ENCODE measurements at places on chromosomes 5 and 9.

DNA sequence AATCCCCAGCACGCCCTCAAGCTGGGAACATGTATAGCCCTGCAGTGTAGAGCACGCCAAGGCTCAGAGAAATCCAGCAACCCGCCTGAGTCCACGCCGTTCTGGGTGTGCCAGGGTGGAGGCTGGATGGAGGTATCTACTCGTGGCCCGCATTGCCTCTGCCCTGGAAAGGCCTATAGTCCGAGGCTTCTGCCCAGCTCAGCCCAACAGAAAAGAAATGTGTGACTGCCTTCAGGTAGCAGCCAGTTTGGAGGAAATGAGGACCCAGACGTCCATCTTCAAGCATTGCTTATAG lies 18.2 kb downstream of the S1PR3 start:
- no peak for DNase-seq

DNA sequence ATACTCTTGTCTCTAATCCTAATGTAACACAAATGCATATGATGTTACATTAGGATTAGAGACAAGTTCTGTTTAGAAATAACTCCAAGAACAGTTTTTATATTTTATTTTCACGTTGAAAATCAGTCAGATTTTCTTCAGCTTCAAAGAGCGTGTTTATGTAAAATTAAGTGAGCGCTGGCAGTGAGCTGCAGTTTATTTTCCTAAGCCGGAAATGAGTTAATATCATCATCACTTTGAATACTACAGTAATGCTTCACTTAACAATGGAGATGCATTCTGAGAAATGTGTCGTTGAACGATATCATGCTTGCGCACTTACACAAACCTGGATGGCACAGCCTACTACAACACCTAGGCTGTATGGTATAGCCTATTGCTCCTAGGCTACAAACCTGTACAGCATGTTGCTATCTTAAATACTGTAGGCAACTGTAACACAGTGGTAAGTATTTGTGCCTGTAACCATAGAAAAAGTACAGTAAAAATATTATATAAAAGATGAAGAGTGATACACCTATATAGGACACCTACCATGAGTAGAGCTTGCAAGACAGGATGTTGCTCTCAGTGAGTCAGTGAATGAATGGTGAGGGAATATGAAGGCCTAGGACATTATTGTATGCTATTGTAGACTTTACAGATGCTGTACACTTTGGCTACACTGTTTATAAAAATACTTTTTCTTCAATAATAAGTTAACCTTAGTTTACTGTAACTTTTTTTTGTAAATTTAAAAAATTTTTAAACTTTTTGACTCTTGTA lies 65.9 kb upstream of the C5orf46 start:
- no peak for DNase-seq

DNA sequence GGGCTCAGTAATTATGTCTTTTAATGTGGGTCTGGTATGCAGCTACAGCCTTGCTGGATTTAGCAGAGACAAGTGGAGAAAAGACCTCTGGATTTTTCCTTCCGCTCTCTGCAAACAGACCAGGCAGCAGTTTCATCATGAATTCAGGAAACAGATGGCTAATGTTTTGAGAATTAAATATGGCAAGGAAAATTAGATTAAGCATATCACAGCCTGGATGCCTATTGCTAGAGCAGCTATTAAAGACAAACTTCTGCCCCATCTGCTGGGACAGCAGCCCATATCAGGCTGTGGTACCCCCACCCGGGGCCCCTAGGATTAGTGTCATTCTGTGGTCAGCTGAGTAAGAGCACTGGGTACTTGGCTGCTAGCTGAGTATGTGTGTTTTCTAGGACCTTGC lies 6.2 kb downstream of the SKP2 start:
- no peak for DNase-seq

DNA sequence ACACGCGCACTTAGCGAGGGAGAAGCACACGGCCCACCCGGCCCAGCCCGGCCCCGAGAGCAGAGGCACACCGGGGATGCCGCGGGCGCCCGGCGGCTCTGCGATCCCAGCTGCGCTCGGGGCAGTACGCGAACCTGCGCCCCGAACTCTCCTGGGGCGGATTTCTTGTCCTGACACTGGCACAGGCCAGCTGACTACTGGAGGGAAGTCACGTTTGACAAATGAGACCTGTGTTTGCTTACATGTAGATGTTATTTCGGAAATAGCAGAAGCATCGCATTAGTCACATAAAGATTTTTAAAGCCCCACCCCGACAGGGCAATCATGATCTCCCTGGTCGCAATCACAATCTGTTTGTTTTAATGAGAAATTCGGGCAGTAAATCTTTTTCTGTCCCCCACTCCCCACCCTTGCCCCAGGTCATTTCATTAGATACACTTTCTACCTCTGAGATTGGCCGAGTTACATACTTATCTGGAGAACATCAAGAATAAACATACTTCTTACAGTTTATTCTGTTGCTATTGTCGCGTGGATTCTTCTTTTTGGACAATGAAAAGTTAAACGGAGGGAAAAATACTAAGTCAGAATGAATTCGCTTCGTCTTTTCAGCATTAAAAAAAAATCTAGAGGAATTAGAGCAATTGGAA lies 518.9 kb downstream of the CTNND2 start:
- no peak for DNase-seq

GRCh38 chr5:17087035-17087434 lies 130.4 kb upstream of the BASP1 start:
- DNase-seq = no peak

GRCh38 chr5:54021431-54022164 lies 288.8 kb downstream of the ARL15 start:
- DNase-seq = no peak

- DNase-seq = no peak
Measured at GRCh38 chr5:61575103-61575502, 243.0 kb downstream of the ZSWIM6 start.

GRCh38 chr5:4212981-4213819 lies 617.6 kb downstream of the IRX1 start:
- peak; percentile 22 for DNase-seq

DNA sequence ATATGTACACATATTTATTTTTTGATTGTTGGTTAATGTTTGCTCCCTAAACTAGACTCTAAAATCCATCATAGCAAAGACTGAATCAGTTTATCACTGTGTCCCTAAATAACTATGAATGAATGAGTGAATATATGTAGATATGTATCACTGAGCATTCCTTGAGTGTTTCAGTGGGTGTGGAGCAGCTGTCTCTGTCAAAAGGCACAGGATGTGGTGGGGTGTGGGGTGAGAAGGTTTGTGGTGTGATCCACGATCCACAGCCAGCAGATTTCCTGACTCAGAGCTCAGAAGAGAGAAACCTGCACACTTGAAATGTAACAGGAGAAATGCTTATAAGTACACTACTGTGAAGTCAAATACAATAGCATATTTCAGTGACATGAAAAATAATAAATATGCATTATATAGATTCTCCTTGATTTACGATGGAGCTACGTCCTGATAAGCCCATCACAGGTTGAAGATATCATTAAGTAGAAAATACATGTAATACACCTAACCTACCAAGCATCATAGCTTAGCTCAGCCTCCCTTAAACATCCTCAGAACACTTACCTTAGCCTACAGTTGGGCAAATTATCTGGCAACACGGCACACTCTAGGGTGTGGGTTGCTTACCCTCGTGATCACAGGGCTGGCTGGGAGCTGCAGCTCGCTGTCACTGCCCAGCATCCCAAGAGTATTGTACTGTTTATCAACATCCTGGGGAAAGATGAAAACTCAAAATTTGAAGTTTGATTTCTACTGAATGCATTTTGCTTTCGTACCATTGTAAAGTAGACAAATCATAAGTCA lies 287.0 kb downstream of the GAS1 start:
- DNase-seq = no peak

- peak; percentile 79 for DNase-seq
Measured at GRCh38 chr9:88757406-88758010, 222.5 kb downstream of the NXNL2 start.

DNA sequence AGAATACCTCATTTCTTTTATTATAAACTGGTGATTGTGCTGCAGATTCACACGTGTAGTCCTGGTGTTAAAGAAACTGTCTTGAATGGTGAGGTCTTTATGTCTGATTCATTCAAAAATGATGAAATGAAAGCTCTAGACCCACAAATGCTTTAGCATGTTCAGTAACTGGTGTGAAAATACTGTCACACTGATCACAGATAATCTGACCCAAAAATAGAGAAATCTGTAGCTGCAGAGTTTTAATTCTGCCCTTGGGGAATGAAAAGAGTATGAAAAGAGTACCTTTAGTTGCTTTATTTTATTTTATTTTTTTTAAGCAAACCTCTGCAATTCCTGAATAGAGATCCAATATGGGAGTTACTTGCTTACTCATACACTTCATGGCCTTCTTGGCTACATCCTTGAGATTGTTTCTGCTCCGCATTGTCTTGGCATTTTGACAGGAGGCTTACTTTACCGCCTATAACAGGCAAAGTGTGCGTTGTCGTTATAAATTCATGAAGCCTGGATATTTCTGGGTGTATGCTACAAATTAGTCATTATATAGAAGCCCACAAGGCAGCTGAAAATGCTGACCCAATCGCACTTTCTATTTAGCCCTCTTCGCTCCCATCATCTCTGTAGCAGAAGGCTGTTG lies 2.7 kb downstream of the RGMB start:
- no peak for DNase-seq

Data from NCI-H1105 treated with DMSO at 0.1 percent for 48 hours (cell line).